ENCODE measurements at places on chromosomes 3 and 15. TPM values are rescaled to one million over a fixed set of nuclear protein-coding genes. Genes with fewer than 3 reads are reported as not detected.

GRCh38 chr3:146513386-146514051, 30.9 kb downstream of the PLSCR1 start:
- no peaks in the 10 kb centered on the region for H3K27me3 ChIP-seq
- no peak overlapping the region for H3K4me3 ChIP-seq
- H3K4me1 ChIP-seq, result peaks cover 25% of the 10 kb centered on the region
- H3K27ac ChIP-seq, result peak overlapping the region; percentile 62

GRCh38 chr3:377158-377561, 180.6 kb downstream of the CHL1 start:
- no peaks in the 10 kb centered on the region for H3K36me3 ChIP-seq
- H3K4me1 ChIP-seq, result no peaks in the 10 kb centered on the region
- no peak for DNase-seq
- H3K4me3 ChIP-seq, result no peak overlapping the region

GRCh38 chr3:15326037-15326436, 6.3 kb downstream of the SH3BP5 start:
- peaks cover 4% of the 10 kb centered on the region for H3K27me3 ChIP-seq
- no peak overlapping the region for H3K4me3 ChIP-seq
- H3K4me1 ChIP-seq, result peaks cover 62% of the 10 kb centered on the region
- DNase-seq, result no peak
- no peak overlapping the region for H3K27ac ChIP-seq

- no peaks in the 10 kb centered on the region for H3K36me3 ChIP-seq
- H3K27me3 ChIP-seq, result peaks cover 8% of the 10 kb centered on the region
- H3K27ac ChIP-seq, result no peak overlapping the region
- H3K4me3 ChIP-seq, result no peak overlapping the region
- DNase-seq, result no peak
- H3K4me1 ChIP-seq, result no peaks in the 10 kb centered on the region
Measured at GRCh38 chr15:84006421-84006820, 229.2 kb upstream of the GOLGA6L4 start.

DNA sequence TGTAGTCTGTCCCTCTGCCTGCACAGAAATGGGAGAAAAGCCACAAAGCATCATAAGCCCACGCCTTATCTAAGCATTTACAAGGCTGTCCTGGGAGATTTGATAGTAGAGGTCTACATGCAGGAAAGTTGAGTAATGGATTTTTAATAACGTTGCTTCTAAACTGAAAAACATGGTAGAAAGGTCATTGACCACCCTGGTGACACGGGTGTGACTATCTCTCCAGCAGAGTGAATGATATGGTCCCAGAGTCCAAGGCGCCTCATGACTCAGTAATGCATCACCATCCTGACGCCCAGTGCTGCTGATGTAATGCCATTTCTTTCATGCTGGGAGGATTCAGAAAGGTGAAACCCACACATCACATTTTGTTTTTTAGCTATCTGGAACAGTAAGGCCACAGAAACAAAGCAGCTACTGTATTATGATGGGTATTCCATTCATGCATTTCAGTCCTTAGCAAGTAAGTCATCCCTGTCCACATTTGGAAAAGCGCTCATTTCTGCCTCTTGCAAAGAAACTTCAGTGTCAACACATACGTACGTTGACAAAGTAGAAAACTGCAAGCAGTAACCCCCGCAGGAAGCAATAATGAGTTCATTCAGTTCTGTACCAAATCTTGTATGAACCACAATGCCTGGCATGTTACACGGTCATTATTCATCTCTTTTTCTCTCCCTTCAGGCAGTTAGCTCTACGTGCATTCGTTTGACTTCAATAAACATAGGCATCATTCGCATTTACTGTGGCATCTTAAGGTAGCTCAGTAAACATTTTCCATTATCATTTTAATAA, 483.5 kb downstream of the GABRG3 start:
- no peaks in the 10 kb centered on the region for H3K4me1 ChIP-seq
- H3K27ac ChIP-seq, result no peak overlapping the region
- H3K36me3 ChIP-seq, result no peaks in the 10 kb centered on the region
- no peak for DNase-seq

GRCh38 chr3:73292220-73292619, 230.8 kb downstream of the EBLN2 start:
- no peaks in the 10 kb centered on the region for H3K27me3 ChIP-seq
- H3K27ac ChIP-seq, result no peak overlapping the region
- no peak for DNase-seq
- no peaks in the 10 kb centered on the region for H3K36me3 ChIP-seq
- no peak overlapping the region for H3K4me3 ChIP-seq

The SPINT1 gene
- total RNA-seq, result 2.9 TPM

The CHST13 gene
- total RNA-seq, result not detected

The CHL1 gene
- not detected for total RNA-seq

The CLDN16 gene
- total RNA-seq, result not detected

Measured in activated CD4-positive, alpha-beta T cell treated with anti-CD3 and anti-CD28 coated beads, Interleukin-2, amount 10 ng/mL, durations not matched to agents 7 days and 5 days (primary cell).